ENCODE measurements at places on chromosomes 12 and 14.

GRCh38 chr12:4224206-4224889, 49.2 kb upstream of the CCND2 start:
- no peak for DNase-seq

- DNase-seq = peak; percentile 5
Measured at GRCh38 chr12:50401500-50402081, 906 bp downstream of the LARP4 start.

GRCh38 chr14:37472906-37473305, 122.1 kb downstream of the FOXA1 start:
- DNase-seq = no peak

GRCh38 chr12:75337905-75338304, 3.4 kb downstream of the GLIPR1L1 start:
- DNase-seq = no peak

- DNase-seq = no peak
Measured at GRCh38 chr12:52584156-52584682, 10.6 kb upstream of the KRT74 start.

- no peak for DNase-seq
Measured at GRCh38 chr12:112574896-112575558, 156.3 kb downstream of the PTPN11 start.
